ENCODE measurements at places on chromosomes 3 and 15. TPM values are rescaled to one million over a fixed set of nuclear protein-coding genes. Genes with fewer than 3 reads are reported as not detected.

Gene PDZRN3
- total RNA-seq = 18.2 TPM

Gene INSYN1
- 5.1 TPM for total RNA-seq

Gene MOBP
- not detected for total RNA-seq

Gene RTP3
- not detected for total RNA-seq

Gene C3orf20
- 0.24 TPM for total RNA-seq

Gene PTH1R
- 0.28 TPM for total RNA-seq

All from esophagus mucosa (tissue), 1 donor.